HAP-1 (cell line): ENCODE measurements at places on chromosomes 1 and 21.

GRCh38 chr1:194717334-194717733, 1530.9 kb upstream of the B3GALT2 start:
- DNase-seq, result no peak

GRCh38 chr1:109557520-109557919, 9.1 kb downstream of the GNAI3 start:
- DNase-seq, result no peak

DNA sequence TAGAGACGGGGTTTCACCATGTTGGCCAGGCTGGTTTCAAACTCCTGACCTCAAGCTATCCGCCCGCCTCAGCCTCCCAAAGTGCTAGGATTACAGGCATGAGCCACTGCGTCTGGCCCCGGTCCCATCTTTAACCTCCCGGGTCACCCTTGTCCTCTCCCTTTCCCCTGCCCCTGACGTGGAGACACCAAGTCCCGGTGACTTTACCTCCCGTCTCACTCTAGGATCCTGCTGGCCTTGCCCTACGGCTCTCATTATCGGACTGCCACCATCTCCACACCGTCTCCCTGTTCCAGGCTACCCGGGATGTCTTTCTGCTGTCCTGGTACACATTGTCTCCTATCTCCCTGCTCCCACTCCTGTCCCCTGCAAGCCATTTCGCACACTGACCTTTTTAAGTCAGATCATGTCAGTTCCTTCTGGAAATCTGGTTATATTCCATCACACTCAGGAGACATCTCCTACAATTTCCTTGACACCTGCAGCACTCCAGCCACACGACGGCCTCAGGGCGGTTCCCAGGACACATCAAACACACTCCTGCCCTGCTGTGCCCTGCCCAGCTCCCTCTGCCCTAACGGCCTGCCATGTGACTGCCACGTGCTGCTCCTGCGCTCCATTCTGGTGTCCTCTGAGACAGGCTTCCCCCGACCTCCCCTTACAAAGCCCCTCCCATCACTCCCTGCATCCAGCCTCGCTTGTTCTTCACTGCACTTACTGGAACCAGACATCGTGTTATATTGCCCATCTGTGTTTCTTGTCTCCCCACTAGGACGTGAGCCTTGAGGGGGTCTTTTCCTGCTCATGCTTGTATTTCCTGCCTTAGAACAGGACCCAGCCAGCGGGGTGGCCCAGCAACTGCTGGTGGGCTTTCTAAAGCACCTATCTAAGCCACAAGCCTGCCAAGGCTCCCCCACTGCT, 32.7 kb downstream of the TTC39A start:
- DNase-seq, result no peak

GRCh38 chr1:93810316-93810715, 68.7 kb downstream of the DNTTIP2 start:
- DNase-seq, result no peak

DNA sequence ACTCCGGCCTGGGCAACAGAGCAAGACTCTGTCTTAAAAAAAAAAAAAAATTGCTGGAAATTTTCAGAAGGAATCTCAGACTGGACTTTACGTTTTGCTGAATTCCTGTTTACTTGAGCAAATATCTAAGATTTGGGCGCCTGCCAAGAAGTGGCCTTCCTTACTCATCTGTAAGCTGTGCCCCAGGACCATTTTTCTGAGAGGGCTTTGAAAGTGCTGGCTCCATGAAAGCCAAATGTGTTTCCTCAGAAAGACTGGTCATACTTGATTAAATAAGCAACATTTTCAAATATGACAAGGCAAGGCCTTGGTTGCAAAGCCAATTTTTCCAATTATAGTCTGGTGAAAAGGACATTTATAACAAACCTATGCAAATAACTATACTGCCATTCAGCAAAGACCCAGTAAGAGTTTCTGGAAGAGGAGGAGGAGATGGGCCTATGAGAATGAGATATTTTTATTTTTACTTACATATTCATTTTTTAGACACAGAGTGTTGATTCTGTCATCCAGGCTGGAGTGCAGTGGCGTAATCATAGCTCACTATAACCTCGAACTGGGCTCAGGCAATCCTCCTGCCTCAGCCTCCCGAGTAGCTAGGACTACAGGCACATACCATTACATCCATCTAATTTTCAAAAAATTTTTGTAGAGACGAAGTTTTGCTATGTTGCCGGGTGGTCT, 56.3 kb upstream of the HTR1D start:
- peak; percentile 21 for DNase-seq

GRCh38 chr21:45985471-45986315, 4.1 kb downstream of the COL6A1 start:
- DNase-seq, result no peak

- no peak for DNase-seq
Measured at GRCh38 chr1:14841456-14841855, 243.0 kb downstream of the KAZN start.

DNA sequence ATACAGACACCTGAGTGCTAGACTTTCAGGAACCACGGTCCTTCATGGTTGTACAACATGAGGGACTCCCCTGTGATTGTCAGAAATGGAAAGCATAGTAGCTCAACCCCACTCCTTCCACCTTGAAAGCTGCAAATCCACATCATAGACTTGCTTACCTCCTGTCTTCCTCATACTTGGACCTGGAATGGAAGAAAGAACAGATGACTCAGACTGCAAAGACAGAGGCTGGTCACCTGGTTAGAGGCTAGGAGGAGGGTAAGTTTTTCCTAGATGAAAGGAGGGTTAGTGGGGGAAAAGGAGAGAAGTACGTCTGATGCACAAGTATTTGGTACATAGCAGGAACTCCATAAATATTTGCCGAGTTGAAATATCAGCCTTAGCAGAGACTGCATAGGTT, 37.2 kb downstream of the LRRC71 start:
- no peak for DNase-seq

GRCh38 chr1:39141925-39142324, 62.6 kb upstream of the MACF1 start:
- no peak for DNase-seq

GRCh38 chr1:177596485-177596884, 373.4 kb downstream of the SEC16B start:
- DNase-seq, result no peak

- no peak for DNase-seq
Measured at GRCh38 chr21:44295163-44295573, 4.7 kb upstream of the PFKL start.

GRCh38 chr1:237170149-237170548, 128.2 kb downstream of the RYR2 start:
- DNase-seq, result no peak

DNA sequence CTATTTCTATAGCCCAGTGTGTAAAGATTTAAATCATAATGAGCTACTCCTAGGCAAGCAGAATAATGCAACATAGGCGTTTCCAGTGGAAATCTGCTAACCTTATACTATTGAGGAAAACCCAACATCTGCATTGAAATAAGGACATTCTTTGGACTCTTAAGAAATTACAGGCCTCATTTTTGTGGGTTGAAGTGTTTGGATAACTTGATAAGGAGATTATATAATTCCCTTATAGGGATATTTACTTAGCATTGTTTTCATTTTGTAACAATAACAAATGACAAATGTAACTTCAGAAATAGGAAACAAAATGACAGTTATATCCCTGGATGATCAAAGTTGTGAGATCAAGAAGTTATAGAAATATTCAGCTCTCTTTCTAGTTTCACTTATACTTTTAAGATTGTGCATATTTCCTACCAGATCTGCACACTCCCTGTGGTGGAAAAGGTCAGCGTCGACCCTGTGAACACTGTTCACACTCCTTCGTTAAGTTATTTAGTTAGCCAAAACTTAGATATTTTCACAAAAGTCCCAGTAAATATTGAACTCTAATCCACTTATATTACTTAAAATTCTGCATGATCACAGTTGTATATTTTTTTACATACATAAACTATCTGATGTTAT, 284.4 kb upstream of the C1orf105 start:
- no peak for DNase-seq

- DNase-seq, result no peak
Measured at GRCh38 chr1:77534456-77534855, 148.0 kb downstream of the ZZZ3 start.

DNA sequence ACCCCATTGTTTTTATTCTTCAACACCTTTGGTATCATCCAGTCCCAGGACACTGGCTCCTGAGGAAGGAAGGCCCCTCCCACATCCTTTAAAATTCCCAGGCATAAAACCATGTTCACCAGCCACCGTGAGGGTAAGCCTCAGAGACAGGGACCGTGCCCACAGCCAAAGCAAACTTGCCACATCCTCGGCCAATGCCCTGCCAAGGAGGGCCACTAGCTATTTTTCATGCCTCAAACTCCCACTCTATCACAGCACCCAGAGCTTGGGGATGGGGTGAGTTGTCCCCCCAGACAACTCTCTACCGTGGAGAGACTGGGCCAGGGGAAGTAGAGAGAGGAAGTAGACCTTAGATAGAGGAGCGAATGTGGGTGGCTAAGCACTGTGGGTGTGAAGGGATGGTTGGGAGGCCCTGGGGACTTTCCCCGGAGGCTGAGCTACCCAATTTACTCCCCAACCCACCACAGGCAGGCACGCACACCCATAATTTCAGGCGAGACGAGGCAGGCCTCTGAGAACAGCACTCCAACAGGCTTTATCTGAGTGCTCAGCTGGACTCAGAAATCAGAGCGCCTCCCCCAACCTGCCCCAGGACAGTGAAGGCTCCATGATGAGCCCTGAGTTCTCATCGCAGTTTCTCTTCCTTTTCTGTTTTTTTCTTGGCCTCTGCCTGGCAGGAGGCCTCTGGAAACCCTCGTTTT, 15.9 kb upstream of the BTG2 start:
- DNase-seq, result no peak

DNA sequence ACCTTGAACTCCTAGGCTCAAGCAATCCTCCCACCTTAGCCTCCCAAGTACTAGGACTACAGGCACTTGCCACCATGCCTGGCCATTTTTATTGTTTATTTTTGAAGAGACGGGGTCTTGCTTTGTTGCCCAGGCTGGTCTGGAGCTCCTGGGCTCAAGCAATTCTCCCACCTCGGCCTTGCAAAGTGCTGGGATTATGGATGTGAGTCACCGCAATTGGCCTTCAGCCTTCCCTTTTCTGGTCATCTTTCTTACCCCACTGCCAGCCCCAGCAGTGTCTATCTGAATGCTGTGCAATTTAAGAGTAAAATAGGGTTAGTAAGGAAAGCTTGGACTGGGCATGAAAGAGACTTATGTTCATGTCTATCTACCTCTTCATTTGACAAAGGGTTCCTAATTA, 6.1 kb upstream of the KLF17 start:
- DNase-seq, result no peak

DNA sequence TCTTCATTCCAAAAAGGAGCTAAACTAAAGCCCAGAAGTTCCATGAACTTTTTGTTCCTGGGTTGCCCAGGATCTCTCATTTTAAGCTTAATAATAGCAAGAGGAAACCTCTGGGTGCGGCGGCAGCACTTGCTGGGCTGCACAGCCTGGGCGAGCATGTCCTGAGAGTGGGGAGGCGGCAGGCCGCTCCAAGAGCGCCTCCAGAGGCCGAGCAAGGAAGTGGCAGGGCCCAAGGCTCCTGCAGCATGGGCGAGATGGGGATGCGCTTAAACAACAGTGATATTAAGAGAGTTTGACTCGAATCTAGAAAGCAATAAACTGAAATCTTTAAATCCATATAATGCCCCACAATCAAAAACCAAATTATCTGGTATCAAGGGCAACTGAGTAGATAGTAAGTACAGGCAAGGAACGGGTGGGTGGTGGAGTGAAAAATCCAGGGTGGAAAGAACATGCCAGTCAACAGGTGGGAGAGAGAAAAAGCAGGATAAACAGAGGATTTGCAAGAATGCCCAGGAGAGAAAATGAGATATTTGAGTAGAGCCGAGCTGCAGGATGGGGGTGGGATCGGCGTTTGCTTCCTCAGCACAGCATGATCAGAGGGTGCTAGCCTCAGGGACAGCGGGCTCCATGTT, 14.1 kb upstream of the TNR start:
- DNase-seq, result peak; percentile 77

DNA sequence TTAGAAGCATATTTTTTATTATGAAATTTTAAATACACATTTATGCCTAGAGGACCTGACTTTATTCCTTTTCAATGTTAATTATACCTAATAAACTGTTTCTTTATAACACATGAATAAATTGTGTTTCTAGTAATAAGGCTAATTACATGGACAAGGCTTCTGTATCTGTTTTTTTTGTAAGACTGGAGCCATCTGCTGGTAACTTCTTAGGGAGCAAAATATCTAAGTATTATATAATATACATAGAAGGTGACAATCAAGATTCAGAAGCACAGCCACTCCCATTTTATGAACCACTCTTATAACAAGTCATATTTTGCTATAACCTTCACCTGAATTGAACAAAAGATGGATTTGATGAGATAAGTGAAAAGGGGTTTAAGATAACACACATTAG, 84.2 kb downstream of the LBR start:
- no peak for DNase-seq

- DNase-seq, result no peak
Measured at GRCh38 chr1:46983166-46983829, 40.2 kb upstream of the CYP4X1 start.

- DNase-seq, result no peak
Measured at GRCh38 chr1:32337855-32338636, 2.0 kb upstream of the MARCKSL1 start.

DNA sequence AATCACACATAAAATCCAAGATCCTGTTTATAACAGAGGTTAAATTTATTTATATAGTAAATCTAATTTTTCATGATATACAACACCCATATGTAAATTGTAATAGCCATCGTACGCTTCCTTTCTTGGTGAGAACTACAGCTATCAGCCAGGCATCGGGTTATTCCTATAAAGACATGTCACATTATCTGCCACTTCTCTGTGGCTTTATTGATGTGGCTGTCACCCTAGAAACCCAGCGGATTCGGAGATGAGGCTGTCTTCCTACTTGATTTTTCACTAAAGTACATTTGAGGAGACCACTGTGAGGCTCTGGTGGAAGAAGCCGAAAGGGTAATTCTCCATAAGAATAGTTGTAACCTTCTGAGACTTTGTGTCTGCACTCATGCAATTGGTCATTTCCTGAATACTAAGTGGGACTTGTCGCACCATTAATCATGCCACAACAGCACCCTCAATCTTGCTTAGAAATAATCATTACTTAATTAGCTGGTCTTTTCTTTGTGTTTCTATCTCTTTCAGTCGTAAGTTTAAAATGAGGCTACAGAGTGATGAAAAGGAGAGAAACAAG, 106.0 kb downstream of the NTNG1 start:
- no peak for DNase-seq

DNA sequence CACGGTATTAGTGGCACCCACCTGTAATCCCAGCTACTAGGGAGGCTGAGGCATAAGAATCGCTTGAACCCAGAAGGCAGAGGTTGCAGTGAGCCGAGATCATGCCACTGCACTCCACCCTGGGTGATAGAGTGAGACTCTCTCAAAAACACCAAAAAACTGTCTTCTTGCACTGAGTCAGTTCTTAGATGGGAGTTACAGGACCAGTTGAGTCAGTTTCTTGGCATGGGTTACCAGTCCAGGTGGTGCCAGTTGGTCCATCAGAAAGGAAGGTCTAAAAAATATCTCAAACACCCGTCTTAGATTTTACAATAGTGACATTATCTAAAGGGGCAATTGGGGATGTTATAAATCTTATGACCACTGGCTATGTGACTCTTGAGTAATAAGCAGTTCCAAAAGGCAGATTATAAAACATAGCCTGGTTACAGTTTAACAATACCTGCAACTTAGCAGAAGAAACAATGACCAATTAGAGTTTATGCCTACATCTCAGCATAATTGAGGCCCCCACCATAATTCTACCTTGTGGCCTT, 206.9 kb upstream of the FGGY start:
- no peak for DNase-seq

- DNase-seq, result no peak
Measured at GRCh38 chr1:204285436-204286305, 71.9 kb upstream of the GOLT1A start.
